ENCODE measurements at places on chromosomes 13 and 19. TPM values are rescaled to one million over a fixed set of nuclear protein-coding genes. Genes with fewer than 3 reads are reported as not detected.
A peak's percentile ranks its signal among the peaks of the same experiment; 100 is the strongest.

The NCR1 gene
- not detected for total RNA-seq

The GNA15 gene
- total RNA-seq, result not detected

The CCL25 gene
- total RNA-seq, result not detected

The METTL21C gene
- total RNA-seq, result not detected

- DNase-seq, result peak; percentile 94
Observed at GRCh38 chr19:13839130-13839937, 37.6 kb upstream of the NANOS3 start.

GRCh38 chr13:103351035-103351828, 285.0 kb upstream of the SLC10A2 start:
- DNase-seq, result no peak

DNA sequence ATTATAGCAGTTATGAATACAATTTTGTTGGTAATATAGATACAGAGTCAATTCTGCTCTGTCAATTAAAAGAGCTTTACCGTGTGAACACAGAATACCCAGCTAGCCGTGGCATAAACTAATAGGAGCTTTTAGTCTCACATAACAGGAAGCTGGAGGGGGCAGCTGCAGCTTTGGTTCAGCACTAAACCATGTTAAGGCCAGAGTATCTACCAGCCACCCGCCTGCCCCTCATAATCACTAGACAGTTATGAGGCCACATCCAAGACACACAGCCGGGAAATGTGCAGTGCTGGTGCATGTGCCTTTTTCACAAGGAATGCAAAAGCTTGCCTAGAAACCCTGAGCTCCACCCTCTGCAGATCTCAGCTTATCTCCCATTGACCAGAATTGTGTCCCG, 62.3 kb downstream of the SGCG start:
- no peak for DNase-seq

DNA sequence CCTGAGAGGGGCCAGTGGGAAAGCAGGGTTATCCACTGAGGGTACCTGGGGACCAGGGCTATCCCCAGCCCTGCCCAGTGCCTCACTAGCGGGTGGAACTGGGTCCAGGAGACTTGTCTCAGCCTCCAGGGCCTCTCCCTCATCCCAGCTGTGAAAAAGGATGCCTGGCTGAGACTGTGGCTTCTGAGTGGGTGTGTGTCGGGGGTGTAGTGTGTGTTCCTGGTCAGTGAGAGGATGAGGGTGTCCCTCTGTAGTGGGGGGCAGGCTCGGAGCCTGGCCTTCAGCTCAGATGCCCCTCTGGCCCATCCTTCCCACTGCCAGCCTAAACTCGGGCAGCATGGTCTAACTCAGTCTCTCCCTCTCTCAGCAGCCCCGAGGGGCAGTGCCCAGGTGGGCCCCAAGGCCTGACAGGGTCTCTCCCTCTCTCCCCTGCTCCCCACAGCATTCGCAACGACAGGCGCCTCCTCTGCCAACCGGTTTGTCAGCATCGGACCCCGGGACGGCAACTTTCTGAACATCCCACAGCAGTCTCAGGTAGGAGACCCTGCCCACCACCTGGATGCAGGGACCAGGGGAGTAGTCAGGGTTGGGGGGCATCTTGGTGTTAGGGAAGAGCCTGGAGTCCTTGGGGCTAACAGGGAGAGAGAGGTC, 12.7 kb downstream of the LYL1 start:
- no peak for DNase-seq
